ENCODE measurements at places on chromosomes 11 and 22.

GRCh38 chr11:101723371-101723770 lies 139.6 kb upstream of the TRPC6 start:
- no peak for DNase-seq

- no peak for DNase-seq
Observed at GRCh38 chr11:10926801-10927211, 69.0 kb upstream of the ZBED5 start.

DNA sequence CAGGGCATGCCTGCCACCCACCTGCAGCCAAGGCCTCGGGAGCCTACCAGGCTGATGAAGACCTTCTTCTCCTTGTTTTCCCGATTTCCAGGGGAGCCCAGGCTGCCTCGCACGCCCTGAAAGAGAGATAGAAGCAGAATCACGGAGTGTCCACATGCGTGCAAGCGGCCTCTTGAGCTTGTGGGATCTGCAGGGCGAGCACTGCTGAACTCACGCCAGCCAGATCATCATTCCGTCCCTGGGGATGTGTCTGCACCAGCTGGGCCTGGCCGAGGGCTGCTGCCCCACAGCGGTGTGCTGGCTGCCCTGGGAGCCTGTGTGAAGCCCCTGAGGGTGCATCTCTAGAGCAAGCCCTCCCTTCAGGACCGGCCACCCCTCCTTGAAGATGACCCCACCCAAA lies 17.9 kb downstream of the USH1C start:
- DNase-seq = no peak

DNA sequence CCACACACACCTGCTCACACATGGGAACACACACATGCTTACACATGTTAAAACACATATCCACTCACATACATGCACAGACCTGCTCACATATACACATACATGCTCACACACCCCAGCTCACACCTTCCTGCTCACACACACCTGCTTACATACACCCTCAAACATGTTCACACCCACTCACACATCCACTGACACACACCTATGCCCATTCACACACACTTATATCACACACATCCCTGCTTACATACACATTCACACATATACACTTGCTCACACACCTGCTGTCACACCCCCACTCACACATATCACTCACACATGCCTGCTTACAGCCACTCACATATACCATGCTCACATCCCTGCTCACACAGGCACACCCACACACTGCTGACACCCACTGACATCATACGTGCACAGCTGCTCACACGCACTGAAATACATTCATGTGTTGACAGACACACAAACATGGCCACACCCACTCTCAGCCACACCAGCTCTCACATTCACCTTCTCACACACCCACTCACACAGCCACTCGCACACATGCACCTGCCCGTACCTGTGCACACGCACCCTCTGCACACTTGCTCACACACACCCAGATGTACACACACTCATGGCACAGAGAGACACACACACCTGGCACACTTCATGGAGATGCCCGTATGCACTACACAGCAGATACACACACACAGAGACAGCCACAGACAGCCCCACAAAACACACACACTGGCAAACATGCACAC lies 5.7 kb upstream of the MYBPC3 start:
- DNase-seq = no peak

DNA sequence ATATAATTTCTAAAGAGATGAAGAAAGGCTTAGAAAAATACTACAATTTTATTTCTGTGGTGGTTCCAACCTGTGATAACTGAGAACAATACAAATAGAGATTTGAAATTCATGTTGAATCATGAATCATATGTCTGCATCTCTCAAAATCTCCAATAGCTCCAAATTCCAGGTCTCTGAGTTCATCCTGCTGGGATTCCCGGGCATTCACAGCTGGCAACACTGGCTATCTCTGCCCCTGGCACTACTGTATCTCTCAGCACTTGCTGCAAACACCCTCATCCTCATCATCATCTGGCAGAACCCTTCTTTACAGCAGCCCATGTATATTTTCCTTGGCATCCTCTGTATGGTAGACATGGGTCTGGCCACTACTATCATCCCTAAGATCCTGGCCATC lies at the start of gene OR56B1:
TSS of gene OR56B1 (plus strand) at position 53 of the 400 bp plus-strand sequence. CDS start at position 122, 69 bp downstream.
- no peak for DNase-seq

DNA sequence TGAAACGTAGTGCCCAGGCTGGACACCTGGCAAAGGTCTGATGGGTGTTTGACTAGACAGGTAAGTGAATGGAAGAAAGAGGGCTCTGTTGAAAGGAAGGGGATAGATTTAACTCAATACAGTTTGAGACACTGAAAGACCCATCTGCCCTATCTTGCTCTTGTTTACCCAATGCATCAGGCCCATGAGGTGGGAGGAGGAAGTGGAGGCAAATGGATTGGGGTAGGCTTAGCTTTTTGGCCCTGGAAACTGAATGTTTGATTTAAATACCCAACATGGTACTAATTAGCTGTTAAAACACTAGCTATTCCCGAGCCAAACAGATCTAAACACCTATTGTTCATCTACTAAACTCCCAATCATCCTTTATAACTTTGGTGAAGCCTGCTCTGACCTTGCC lies 3.5 kb upstream of the UVRAG start:
- DNase-seq = no peak
